ENCODE measurements at places on chromosomes 12 and 14.

DNA sequence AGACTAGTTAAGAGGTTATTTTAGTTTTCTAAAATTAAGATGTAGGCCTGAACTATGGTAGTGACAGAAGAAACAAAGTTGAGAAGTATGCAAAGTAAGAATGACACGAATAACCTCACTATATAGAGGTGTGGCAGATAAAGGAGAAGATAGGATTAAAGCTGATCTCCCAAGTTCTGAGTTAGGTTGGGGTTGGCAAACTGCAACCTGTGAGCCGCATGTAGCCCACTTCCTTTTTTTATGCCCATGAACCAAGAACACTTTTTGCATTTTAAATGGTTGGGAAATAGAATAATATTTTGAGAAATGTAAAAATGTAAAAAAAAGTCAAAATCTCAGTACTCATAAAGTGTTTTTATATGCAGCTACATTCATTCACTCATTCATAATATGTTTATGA, 34.3 kb downstream of the KTN1 start:
- no peak for DNase-seq

- DNase-seq: no peak
These were observed 228.0 kb downstream of the NELL2 start for GRCh38 chr12:44647917-44648690.

DNA sequence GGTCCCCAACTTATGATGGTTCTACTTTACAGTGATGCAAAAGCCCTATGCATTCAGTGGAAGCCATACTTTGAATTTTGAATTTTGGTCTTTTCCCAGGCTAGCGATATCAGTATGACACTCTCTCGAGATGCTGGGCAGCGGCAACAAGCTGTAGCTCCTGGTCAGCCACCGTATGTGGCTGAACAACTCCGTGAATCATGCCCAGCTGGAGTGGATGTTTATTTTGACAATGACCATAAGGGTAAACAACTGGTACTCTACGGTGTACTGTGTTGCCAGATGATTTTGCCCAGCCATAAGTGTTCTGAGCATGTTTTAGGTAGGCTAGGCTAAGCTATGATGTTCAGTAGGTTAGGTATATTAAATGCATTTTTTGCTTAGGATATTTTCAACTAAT, 8.2 kb upstream of the ZNF410 start:
- DNase-seq: no peak

- DNase-seq: peak; percentile 74
These were observed 120.4 kb upstream of the LRIG3 start for GRCh38 chr12:59040656-59041055.

DNA sequence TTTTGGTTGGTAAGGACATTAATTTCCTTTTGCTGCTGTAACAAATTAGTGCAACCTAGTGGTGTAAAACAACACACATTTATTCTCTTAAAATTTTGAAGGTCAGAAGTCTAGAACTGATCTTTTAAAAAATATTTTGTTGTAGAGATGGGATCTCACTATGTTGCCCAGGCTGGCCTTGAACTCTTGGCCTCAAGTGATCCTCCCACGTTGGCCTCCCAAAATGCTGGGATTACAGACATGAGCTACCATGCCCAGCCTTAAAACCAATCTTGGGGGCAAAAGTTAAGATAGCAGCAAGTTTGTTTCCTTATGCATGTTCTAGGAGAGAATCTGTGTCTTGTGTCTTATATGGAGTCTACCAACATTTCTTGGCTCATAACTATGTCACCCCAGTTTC, 55.8 kb downstream of the MIA2 start:
- DNase-seq: no peak

DNA sequence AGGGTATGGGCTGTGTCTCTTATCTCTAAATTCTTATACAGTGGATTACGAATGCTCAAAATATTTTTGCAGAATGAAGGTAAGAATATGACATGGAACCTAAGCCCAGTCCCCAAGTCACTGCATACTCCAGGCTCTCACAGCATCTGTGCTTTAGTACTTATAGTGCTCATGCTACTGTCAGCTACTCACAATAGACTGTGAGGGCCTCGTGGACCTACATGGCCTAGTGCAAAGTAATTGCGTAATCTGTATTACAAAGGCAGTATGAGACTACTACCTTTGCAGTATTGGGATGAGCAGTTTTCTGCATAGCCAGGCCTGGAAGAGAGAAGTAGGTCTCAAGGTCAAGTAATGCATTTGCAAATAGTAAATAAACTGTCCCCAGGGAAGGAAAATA, 27.9 kb downstream of the VWF start:
- no peak for DNase-seq

- DNase-seq: no peak
These were observed 162.9 kb downstream of the DUSP6 start for GRCh38 chr12:89189448-89189847.

DNA sequence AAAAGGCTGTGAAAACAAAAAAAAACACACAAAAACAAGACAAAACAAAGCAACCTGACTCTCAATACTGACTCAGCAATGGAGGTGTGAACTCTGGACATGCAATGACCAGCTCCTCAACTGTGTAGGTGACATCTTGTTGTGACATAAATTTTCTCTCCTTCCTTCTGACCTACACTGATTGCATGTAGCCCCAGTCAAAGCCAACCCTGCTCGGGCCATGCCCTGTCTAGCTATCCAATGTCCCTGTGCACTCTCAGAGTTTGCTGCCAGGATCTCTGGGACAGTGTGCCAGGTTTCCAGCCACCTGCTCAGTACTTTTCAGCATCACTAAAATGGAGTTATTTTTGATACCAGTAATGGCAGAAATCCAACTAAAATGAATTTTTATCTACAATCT, 18.9 kb upstream of the CRACR2A start:
- DNase-seq: no peak
